Left hindlimb (tissue), 1 donor: ENCODE measurements at places on chromosomes 16 and 17.
A peak's percentile ranks its signal among the peaks of the same experiment; 100 is the strongest.

GRCh38 chr17:59601130-59601529 lies 18.6 kb upstream of the CLTC start:
- no peak for DNase-seq

- DNase-seq, result no peak
Measured at GRCh38 chr17:43482103-43483012, 1.4 kb upstream of the DHX8 start.

GRCh38 chr16:28609631-28610594 lies at the start of gene SULT1A1:
Gene SULT1A1, minus strand, starts transcription at chr16:28610044. Its CDS starts 1,189 bp downstream, at chr16:28608855.
- peak; percentile 45 for DNase-seq

GRCh38 chr17:63276821-63277220 lies 169.3 kb downstream of the CYB561 start:
- DNase-seq, result no peak
